ENCODE measurements at places on chromosomes 4 and X. TPM values are rescaled to one million over a fixed set of nuclear protein-coding genes. Genes with fewer than 3 reads are reported as not detected.

DNA sequence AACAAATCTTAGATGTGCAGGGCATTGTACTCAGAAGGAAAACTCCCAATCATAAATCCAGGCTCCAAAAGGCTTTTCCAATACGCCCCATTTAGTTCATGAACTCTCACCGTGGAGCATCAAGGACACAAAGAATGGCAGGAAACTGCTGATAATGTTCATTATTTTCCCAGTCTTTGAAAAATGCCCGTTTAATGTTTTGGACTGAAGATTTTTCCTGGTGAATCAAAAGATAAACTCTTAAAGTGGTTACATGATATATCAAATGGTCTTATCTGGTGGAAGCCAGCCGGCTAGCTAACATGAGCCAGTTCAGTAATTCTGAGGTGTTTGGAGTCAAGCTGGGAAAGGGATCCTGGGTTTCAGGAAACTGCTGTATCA is 62.1 kb upstream of the AP1S2 start:
- H3K4me3 ChIP-seq, result no peak overlapping the region
- no peak for DNase-seq
- no peak overlapping the region for H3K27ac ChIP-seq
- peaks cover 45% of the 10 kb centered on the region for H3K27me3 ChIP-seq
- no peaks in the 10 kb centered on the region for H3K4me1 ChIP-seq
- H3K36me3 ChIP-seq, result no peaks in the 10 kb centered on the region

The SPIN2A gene
- total RNA-seq, result 0.73 TPM

- H3K4me3 ChIP-seq, result no peak overlapping the region
- H3K27ac ChIP-seq, result no peak overlapping the region
- no peaks in the 10 kb centered on the region for H3K27me3 ChIP-seq
- no peak for DNase-seq
- no peaks in the 10 kb centered on the region for H3K4me1 ChIP-seq
- H3K36me3 ChIP-seq, result no peaks in the 10 kb centered on the region
Measured at GRCh38 chrX:107504006-107504405, 54.6 kb downstream of the FRMPD3 start.

GRCh38 chr4:185811509-185812364 is at the start of gene SORBS2:
SORBS2 (minus strand) TSS chr4:185812194; CDS start chr4:185690571, 121,623 bp downstream.
- no peaks in the 10 kb centered on the region for H3K27me3 ChIP-seq
- DNase-seq, result peak; percentile 48

The CENPVL2 gene
- not detected for total RNA-seq

GRCh38 chr4:56147371-56147770 is 198.6 kb downstream of the CEP135 start:
- no peaks in the 10 kb centered on the region for H3K4me1 ChIP-seq
- H3K4me3 ChIP-seq, result no peak overlapping the region
- no peaks in the 10 kb centered on the region for H3K36me3 ChIP-seq
- no peaks in the 10 kb centered on the region for H3K27me3 ChIP-seq
- no peak for DNase-seq

- no peaks in the 10 kb centered on the region for H3K4me1 ChIP-seq
- H3K36me3 ChIP-seq, result no peaks in the 10 kb centered on the region
- H3K4me3 ChIP-seq, result no peak overlapping the region
- no peak overlapping the region for H3K27ac ChIP-seq
Measured at GRCh38 chrX:9609499-9609898, 144.6 kb downstream of the TBL1X start.

DNA sequence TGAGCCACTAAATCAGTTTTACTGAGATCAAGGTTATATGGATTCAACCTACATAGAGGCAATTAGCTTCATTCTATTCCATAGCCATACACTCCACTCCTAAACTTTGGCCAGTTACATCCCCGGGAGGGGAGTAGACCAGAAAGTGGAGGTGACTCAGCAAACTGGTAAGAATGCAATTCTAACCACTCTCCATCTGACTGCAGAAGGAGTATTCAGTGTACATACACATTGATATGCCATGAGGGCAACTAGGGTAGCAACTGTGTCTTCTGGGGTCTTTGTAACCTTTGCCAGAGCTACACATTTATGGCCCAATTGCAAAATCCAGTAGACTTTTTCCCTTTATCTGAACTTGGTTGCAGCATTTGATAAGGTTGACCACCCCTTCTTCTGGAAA is 7.6 kb downstream of the SLC25A43 start:
- no peaks in the 10 kb centered on the region for H3K27me3 ChIP-seq
- H3K4me3 ChIP-seq, result no peak overlapping the region
- no peak for DNase-seq

DNA sequence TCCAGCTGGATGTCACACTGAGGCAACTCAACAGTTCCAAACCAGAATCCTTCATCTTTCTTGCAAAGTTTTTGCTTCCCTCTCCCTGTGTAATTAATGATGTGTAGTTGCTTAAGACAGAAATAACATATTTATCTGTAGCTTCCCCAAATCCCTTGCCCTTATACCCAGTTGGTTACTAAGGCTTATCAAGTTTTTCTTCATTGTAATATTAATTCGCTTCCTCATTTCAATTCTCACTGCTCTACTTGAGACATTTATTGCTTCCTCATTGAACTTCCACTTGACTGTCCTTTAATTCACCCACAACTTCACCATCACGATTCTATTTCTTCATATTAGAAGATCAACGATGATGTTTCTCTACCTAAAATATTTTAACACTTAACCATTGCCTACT is 386.6 kb upstream of the CPEB2 start:
- H3K27ac ChIP-seq, result no peak overlapping the region
- H3K4me3 ChIP-seq, result no peak overlapping the region
- no peaks in the 10 kb centered on the region for H3K27me3 ChIP-seq
- no peak for DNase-seq
- no peaks in the 10 kb centered on the region for H3K36me3 ChIP-seq

The NMU gene
- not detected for total RNA-seq

The XAGE1A gene
- total RNA-seq, result not detected

- no peak for DNase-seq
- no peak overlapping the region for H3K27ac ChIP-seq
- H3K27me3 ChIP-seq, result no peaks in the 10 kb centered on the region
- no peaks in the 10 kb centered on the region for H3K4me1 ChIP-seq
- H3K36me3 ChIP-seq, result no peaks in the 10 kb centered on the region
Measured at GRCh38 chr4:57418133-57418532, 307.9 kb upstream of the IGFBP7 start.

GRCh38 chrX:102883491-102883890 is 53.6 kb upstream of the RAB40AL start:
- H3K36me3 ChIP-seq, result no peaks in the 10 kb centered on the region
- no peak overlapping the region for H3K27ac ChIP-seq
- no peak overlapping the region for H3K4me3 ChIP-seq
- no peak for DNase-seq
- no peaks in the 10 kb centered on the region for H3K27me3 ChIP-seq

The TLR10 gene
- total RNA-seq, result 0.48 TPM

DNA sequence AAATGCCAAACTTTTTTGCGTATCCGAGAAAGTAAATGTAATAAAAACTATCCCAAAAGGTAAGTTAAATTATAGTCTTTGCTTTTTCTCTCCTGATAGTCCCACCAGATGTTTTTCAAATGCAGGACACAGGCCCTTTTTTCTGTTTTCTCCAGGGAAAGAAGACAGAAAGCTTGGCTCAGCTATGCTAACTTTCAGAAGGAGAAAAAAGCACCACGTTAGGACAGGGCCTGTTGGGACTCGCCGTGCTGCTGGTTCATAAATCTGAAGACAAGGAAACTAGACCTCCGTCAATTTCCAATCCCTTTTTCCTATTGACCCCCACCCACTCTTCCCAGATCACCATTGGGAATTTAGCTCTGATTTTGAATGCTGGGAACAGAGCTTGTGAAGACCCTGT is 220.9 kb upstream of the SFRP2 start:
- no peak overlapping the region for H3K4me3 ChIP-seq
- H3K36me3 ChIP-seq, result no peaks in the 10 kb centered on the region
- no peaks in the 10 kb centered on the region for H3K27me3 ChIP-seq
- no peak for DNase-seq

The SGMS2 gene
- total RNA-seq, result 76.7 TPM

DNA sequence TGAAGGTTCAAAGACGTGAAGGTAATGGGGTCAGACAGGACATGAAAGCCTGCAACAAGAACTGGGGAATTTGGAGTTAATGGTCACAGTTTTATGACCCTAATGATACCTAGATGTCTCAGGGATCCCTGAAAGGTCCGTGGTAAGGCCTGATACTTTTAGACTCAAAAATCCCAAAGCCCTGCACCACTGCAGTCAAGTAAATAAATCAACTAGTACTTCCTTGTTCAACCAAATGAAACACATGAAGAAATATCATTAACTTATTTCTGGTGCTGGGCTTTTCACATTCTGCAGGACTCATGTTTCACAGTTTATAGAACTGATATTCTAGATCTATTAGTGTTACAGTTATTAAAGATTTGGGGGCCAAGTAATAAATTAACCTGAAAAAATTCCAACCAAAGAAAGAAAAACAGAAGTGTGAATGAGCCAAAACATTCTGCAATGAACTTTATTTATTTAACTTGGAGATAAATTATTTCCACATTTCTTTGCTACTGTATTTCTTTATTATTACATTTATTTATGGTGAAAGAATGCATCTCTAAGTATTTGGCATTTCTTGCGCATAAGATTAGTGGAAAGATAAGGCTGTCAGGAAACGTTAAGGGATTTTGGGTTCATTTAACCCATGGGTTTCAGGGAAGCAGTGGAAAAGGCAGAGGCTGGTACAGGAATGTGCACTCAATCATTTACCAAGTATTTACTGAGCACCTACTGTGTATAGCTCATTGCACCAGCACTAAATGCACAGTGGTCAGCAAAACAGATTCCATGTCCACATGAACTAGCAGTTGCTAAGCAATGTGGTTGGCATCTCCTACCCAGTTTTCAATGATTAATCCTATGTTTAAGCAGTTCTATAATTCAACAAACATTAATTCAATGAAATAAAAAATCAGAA is 8.7 kb downstream of the WDFY3 start:
- no peaks in the 10 kb centered on the region for H3K4me1 ChIP-seq
- no peak overlapping the region for H3K4me3 ChIP-seq
- no peaks in the 10 kb centered on the region for H3K27me3 ChIP-seq
- no peaks in the 10 kb centered on the region for H3K36me3 ChIP-seq

DNA sequence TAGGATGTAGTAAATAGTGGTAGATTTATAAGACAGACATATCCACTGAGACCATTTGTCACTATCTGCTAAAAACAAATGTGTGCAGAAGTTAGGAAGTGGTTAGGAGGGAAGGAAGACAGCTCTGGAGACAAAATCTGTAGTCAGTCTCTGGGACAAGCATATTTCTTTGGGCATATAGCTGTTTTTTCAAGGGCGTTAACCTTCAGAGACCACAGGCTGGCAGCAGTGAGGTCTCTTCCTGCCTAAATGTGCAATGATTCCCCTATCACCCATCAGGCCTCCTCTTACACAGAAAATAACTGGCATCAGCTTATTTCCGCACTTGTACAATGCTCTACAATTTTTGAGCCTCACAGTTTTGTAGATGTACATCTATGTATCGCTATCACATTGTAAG is 6.5 kb downstream of the TMEM150C start:
- H3K27me3 ChIP-seq, result no peaks in the 10 kb centered on the region
- H3K4me1 ChIP-seq, result no peaks in the 10 kb centered on the region
- no peak overlapping the region for H3K27ac ChIP-seq

GRCh38 chrX:46704767-46705386 is 54.0 kb downstream of the SLC9A7 start:
- H3K4me1 ChIP-seq, result no peaks in the 10 kb centered on the region
- DNase-seq, result no peak
- H3K36me3 ChIP-seq, result no peaks in the 10 kb centered on the region
- no peak overlapping the region for H3K4me3 ChIP-seq

- H3K27ac ChIP-seq, result no peak overlapping the region
- peaks cover 10% of the 10 kb centered on the region for H3K36me3 ChIP-seq
- H3K4me1 ChIP-seq, result no peaks in the 10 kb centered on the region
- no peak overlapping the region for H3K4me3 ChIP-seq
Measured at GRCh38 chr4:25410820-25411529, 33.9 kb downstream of the ANAPC4 start.

The CPZ gene
- 7.5 TPM for total RNA-seq

- peaks cover 8% of the 10 kb centered on the region for H3K4me1 ChIP-seq
- peak overlapping the region; percentile 37 for H3K27ac ChIP-seq
- no peak overlapping the region for H3K4me3 ChIP-seq
- no peak for DNase-seq
- no peaks in the 10 kb centered on the region for H3K27me3 ChIP-seq
Measured at GRCh38 chr4:73776321-73776729, 36.0 kb downstream of the CXCL8 start.

DNA sequence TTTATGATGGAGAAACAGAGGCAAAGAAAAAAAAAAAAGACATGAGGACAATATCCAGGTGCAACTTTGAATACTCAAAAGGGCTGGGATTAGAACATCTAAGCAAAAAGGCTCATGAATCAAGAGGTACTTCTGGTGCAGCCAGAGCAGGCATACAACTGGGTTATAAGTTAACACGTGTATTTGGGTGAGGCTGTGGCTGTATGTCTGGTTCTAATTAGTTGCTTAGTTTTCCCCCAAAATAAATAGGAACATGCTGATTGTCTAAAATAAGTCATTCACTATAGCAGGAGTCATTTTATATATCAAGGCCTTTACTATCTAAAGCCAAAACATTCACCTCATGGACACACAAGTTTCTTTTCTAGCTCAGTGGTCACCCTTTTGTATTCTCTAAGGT is 20.2 kb downstream of the NHS start:
- no peaks in the 10 kb centered on the region for H3K27me3 ChIP-seq
- no peak overlapping the region for H3K4me3 ChIP-seq
- H3K4me1 ChIP-seq, result no peaks in the 10 kb centered on the region

DNA sequence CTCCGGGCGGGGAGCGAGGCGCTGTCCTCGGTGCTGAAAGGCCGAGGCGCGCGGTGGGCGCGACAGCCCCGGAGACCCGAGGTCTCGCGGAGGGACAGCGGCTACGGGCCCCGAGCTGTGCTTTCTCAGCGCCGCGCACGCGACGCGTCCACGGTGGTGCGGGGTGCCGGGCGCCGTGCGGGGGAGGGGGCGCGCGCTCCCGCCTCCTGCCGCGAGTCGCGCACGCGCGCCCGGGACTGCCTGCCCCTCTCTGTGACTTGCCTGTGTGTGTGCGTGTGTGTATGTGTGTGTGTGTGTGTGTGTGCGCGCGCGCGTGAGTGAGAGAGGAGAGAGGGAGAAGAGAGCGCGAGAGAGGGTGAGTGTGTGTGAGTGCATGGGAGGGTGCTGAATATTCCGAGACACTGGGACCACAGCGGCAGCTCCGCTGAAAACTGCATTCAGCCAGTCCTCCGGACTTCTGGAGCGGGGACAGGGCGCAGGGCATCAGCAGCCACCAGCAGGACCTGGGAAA is at the start of gene GRIA2:
Gene GRIA2, plus strand, starts transcription at position 358 of the 511 bp plus-strand sequence. CDS start 315 bp downstream, outside the sequence.
- H3K27ac ChIP-seq, result no peak within 1 kb of the TSS
- no peaks in the 10 kb centered on the region for H3K36me3 ChIP-seq
- H3K4me1 ChIP-seq, result peaks cover 5% of the 10 kb centered on the region
- peak within 1 kb of the TSS; percentile 71 for H3K4me3 ChIP-seq
- peak; percentile 70 for DNase-seq

- no peaks in the 10 kb centered on the region for H3K4me1 ChIP-seq
- H3K27ac ChIP-seq, result no peak overlapping the region
- DNase-seq, result no peak
- no peaks in the 10 kb centered on the region for H3K36me3 ChIP-seq
- no peak overlapping the region for H3K4me3 ChIP-seq
Measured at GRCh38 chr4:46441136-46441859, 51.4 kb upstream of the GABRA2 start.
